NCI-H187 (cell line): ENCODE measurements at places on chromosomes 7 and 10.

DNA sequence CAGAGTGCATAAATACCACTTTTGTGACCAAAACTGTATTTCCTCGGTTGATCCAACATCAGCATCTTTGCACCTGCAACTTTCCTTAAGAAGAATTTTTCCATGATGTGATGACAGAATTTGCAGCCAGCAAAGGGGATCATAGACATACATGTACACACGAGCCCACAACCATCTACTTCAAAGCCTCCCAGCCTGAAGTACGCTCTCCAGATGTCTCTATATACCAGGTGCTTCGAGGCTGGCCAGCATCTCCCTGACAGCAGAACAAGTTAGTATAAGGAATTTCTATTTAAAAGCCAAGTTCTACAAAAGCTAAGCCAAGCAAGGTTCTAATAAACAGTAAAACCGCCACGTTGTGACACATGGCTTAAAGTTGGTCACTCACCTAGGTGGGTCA is 328.5 kb downstream of the KCNMA1 start:
- DNase-seq = no peak

- no peak for DNase-seq
These were observed 73.8 kb downstream of the LSMEM1 start for GRCh38 chr7:112554591-112554990.

GRCh38 chr7:29224726-29225125 is 30.2 kb downstream of the CHN2 start:
- DNase-seq = no peak

GRCh38 chr7:35003679-35004303 is 33.5 kb downstream of the DPY19L1 start:
- DNase-seq = peak; percentile 80

DNA sequence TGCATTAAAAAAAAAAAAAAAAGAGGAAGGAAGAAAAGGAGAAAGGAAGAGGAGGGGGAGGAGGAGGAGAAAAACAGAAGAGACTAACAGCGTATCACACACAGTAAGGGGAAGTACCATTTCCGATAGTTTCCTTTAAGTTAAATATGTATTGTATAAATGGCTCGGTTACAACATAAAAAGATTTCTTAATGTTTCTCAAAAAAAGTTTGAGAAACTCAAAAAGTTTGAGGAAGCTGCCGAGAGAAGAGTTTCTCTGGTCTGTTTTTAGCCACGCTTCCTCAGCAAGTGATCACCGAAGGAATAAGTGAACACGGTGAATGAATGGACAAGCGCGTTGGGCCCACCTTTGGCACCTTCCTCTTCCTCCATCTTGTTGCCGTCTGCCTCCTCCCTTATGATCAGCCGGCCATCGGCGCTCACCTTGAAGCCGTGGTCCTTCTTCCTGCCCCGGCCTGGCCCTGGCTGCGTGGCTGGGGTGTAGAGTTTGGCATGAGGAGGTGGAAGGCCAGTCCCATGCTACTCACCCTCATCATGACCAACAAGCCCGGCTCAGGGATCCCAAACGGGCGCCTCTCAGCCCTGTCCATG is 31.3 kb upstream of the FRAT2 start:
- DNase-seq = no peak

DNA sequence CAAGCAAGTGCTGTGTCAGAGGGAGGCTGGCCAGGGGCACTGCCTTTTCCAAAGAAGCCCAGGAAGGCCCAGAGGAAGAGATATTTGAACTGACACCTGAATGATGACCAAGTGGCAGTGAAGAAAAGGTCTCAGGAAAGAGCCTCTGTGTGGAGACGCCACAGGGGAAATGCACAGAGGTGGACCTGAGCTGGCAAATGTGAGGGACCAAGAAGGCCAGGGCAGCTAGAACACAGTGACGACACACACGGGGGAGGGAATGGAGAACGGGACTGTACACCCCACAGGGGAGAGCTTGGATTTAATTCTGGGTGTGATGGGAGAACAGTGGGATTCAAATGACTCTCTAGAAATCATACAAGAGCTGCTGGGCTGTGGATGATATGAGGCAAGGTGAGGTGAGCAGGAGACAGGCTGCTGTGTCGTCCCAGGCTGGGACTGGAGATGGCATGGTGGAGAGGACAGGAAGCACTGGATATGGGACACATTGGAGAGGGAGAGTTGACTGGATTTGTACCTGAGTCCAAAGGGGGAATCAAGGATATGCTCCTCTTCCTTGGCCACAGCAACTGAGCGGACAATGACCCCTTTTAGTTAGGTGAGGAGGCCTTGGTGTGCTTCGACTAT is 84.2 kb upstream of the DDC start:
- DNase-seq = no peak

DNA sequence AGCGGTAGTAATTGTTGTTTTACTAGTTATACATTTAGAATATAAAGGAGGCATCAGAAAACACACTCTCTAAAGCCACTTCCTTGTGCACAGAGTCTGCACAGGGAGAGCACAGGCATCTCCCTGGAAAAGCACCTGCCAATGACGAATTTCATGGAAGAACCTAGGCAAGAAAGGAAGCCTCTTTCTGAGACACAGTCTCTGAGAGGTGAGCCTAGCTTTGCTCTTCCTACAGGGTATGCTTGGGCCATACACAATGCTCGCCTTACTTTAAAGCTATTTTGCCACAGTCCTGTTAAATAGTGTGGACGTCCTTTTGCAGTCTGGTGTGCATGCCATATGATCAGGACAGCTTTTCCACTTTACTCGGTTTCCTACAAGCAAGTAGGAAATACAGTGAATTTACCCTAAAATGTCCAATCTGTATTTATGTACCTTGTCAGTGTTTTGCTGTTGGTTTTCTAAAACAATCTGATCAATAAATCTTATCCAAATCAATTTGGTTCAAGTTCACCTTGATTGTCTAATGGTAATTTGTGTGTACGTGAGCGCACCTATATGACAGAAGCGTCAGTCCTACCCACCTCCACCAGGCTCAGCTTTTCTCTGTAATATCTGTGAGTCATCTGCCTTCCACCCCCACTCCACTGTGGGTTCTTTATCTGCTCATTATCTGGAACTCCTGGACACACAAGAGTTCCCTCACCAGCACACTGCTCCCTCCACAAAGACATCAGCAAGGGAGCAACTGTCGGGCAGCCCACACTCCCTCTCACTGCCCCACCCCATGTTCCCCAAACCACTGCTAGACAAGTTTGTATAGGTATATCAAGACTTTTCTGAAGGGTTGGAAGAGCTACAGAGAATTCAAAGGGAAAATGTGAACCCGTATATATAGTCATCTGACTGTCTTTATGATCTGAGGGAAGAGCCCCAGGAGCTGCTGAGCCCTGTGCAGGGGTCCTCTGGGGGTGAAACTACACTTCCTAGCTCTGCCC is 65.2 kb downstream of the KLHDC10 start:
- no peak for DNase-seq

DNA sequence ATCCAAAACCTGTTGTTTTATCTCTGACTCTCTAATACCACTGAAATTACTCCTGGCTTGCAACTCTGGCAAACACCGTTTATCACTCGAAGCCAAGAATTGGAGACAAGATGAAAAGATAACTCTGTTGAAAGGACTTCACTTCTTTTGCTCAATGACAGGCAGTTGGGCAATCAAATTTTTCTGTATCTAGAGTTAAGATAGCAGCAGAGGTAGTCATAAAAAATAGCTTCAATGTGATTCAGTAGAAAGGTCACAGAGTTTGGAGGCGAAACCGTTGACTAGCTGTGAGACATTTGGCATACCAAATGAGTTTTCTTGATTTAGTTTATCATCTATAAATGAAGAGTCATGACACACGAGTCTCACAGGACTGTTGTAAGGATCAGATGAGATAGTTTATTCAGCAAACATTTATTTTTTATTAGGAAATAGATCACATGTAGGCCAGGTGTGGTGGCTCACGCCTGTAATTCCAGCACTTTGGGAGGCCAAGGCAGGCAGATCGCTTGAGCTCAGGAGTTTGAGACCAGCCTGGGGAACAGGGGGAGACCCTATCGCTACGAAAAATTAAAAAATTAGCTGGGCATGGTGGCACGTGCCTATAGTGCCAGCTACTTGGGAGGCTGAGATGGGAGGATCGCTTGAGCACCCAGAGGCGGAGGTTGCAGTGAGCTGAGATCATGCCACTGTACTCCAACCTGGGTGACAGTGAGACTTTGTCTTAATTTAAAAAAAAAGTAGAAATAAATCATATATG is 23.6 kb downstream of the AKR1B1 start:
- DNase-seq = no peak

GRCh38 chr7:131896165-131896863 is 339.9 kb upstream of the PODXL start:
- no peak for DNase-seq

DNA sequence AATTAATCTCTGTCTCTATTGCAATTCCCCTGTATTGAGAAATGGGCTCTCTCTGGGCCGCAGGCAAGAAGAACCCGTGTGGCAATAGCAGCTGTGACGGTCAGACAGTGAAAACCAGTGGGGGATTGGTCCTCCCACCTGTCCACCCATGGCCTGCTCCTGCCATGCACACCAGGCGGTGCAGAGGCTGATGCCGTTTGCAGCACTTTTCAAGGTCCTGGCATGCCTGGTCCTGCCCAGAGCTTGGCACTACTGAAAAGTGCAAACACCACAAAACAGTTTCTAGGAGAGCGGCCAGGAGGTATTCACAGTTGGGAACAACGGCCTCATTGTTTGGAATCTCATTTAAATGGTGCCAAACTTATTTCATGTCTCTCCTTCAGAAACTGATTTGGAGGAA is 41.5 kb downstream of the PSPH start:
- DNase-seq = no peak

- DNase-seq = no peak
These were observed 96.3 kb downstream of the CPED1 start for GRCh38 chr7:121084748-121085336.

DNA sequence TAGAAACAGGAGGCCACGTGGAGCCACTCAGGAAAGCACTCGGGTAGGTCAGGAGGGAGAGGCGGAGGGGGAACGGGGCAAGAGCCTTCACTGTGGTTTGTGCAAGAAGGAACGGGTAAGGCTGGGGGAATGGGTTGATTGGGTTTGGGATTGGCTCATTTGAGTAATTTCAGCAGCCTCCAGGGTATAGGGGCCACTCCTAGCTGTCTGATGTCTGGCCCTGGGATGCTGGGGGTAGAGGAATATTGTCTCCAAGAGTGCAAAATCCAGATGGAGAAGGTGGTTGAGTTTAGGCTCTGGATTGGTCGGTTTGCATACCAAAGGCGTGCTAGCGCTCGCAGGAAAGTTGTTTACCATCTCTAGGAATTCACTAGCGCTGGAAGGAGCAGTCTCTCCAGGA is 47.2 kb downstream of the MYL10 start:
- no peak for DNase-seq

DNA sequence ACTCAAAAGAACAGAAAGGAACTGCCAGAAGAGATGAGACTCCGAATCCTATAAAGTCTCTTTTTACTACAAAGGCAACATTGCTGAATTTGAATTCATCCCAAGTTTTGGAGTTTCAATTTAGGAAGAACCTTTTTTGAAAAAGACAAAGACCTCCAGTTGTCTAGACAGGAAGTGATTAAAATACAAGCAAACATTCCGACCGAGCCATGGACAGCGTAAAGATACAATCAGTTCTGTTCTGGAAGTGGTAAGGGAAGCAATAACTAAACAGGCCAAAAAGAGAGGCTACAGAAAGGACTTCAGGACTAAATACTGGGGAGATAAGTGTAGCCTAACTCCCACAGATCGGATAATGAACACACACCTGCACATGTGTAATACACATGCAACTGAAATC is 101.0 kb downstream of the SMURF1 start:
- no peak for DNase-seq

DNA sequence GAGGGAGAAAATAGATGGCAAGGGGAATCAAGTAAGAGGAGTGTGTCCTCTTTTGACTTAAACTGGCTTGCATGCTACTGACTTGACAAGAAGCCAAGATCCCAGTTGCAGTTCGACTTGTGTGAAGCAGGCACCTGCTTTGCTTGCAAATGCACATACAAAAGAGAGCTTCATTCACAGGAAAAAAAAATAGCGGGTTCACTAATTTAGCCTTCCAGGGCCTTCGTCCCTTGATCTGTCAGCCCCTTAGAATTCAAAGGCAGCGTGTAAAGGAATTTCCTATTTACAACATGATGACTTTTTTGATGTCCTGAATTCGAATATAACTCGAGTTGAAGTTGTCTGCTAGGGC is 192.1 kb downstream of the CELF2 start:
- no peak for DNase-seq

- DNase-seq = no peak
These were observed 180.4 kb downstream of the TMEM26 start for GRCh38 chr10:61272781-61273180.

DNA sequence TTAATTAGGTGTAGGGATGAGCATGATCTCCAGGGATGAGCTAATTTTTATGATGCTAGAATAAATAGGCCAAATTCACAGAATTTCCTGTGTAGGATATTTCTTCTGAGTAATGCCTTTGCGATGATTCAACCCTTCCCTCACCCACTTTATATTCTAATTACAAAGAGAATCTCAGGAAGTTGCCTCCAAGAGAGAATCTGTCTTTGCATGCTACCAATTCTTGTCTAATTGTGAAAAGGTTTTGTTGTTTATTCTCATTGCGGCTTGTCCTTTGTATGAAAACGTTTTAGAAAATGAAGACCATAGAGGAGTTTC is 6.3 kb downstream of the C7orf57 start:
- DNase-seq = no peak

- no peak for DNase-seq
These were observed 23.0 kb upstream of the ZMYND11 start for GRCh38 chr10:112246-112645.

- DNase-seq = no peak
These were observed 12.5 kb upstream of the LIPK start for GRCh38 chr10:88693392-88694020.

- no peak for DNase-seq
These were observed 6.7 kb downstream of the OR13A1 start for GRCh38 chr10:45308707-45309106.

DNA sequence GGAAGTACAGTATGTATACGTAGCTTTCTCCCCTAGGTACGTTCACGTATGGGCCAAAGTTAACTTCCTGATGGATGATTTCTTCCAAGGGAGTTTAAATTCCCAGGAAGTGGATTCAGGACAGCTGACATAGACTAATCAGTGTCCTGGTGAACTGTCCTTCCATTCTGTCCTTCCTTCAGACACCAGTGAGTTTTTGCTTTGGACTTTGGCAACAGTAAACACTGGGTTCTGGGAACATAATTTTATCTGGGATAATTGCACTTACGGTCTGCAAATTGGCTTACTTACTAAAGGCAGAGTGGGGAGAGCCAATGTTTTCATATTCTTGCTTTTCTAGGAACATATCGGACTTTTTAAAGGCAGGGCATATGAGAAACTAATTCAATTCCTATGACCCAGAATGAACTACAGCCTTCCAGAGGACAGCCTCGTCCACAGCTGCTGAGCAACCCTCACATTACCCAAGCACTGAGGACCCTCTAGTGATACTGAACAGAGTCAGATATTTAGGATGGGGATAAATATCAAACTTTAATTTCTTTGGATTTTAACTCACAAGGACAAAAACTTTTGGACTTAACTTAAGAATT is 97.9 kb downstream of the RAB18 start:
- DNase-seq = no peak

DNA sequence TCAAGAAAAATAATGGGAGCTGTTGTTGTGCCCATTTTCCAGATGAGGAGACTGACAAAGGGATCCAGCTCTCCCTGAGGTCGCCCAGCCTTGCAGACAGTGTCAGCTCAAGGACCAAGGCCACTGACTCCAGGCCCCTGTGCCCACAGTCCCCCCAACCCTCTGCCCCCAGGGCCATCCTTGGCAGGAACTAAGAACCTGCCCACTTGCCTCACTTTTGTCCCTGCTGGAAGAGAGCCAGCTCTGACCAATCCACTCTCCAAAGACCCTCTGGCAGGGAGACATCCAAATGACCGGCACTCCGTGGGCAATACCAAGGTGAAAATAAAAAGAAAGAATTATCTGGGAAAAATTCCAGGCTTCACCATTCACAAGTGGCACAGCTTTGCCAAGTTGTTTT is 101.3 kb downstream of the TCERG1L start:
- DNase-seq = no peak
